Effector memory CD4-positive, alpha-beta T cell (primary cell): ENCODE measurements at places on chromosomes 16 and 17.

DNA sequence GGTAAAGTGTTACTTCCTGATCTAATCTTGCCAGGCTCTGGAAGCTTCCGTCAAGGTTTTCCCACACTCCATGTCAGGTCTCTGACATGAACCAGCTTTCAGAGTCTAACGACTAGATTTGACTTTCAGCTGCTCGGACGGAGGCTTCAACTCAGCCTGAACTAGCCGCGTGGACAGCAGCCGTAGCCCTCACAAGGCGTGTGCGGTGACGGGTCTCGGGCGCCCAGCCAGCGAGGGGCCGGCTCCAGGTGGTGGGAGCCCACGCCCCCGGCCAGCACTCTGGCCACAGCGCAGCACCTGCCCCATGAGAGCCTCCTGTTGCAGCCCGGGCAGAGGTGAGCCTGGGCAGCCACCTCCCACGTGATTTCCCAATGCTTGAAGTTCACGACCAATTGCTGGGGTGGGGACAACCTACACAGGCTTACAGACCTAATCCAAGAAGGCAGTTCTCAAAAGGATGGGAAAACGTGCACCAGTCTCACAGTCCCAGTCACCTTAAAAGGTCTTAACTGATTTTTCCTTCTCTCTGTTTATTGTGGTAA lies 45.5 kb downstream of the TBC1D16 start:
- H3K27me3 ChIP-seq: no peaks in the 10 kb centered on the region
- H3K4me1 ChIP-seq: peaks cover 15% of the 10 kb centered on the region
- no peak for DNase-seq
- no peaks in the 10 kb centered on the region for H3K36me3 ChIP-seq

- DNase-seq: no peak
- H3K27ac ChIP-seq: no peak overlapping the region
- peaks cover 20% of the 10 kb centered on the region for H3K4me1 ChIP-seq
- H3K4me3 ChIP-seq: no peak overlapping the region
These were observed 16.5 kb downstream of the TBX2 start for GRCh38 chr17:61416211-61416539.

- no peaks in the 10 kb centered on the region for H3K4me1 ChIP-seq
- H3K36me3 ChIP-seq: peaks cover 12% of the 10 kb centered on the region
- H3K27ac ChIP-seq: no peak overlapping the region
- DNase-seq: no peak
These were observed 21.4 kb downstream of the CCDC102A start for GRCh38 chr16:57514791-57515600.

DNA sequence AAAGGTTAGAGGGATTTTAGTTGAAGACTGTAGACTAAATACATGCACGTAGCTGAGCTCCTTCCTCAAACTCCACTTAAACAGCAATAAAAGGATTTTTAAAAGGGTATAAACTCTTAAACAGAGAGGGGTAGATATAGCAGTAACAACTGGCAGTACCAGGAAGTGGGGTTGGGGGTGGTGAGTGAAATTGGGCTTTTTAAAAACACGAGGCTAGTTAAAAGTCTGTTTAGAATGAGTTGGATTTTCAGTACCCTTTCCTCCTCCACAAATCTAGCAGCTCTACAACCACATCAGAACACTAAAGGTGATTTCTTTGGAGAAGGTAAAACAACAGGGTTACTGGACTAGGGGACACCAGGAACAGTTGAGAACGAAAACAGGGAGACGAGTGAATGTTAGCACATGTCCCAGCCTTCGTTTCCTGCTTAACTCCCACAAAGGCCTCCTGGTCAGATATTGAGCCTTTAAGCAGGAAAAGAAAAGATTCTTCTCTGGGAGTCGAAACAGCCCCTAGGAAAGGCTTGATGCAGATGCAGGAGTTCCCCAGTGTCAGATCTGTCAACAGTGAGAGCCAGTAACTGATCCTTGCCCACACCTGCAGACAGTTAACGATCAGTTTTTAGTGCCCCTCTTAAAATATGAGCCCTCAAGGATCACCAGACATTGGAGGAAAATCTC lies 13.8 kb downstream of the NETO2 start:
- no peak overlapping the region for H3K27ac ChIP-seq
- H3K4me1 ChIP-seq: no peaks in the 10 kb centered on the region
- no peak for DNase-seq
- no peak overlapping the region for H3K4me3 ChIP-seq
- H3K27me3 ChIP-seq: no peaks in the 10 kb centered on the region

GRCh38 chr17:2800367-2800766 lies 4.1 kb downstream of the RAP1GAP2 start:
- H3K4me3 ChIP-seq: no peak overlapping the region
- H3K4me1 ChIP-seq: peaks cover 28% of the 10 kb centered on the region
- no peak for DNase-seq
- no peaks in the 10 kb centered on the region for H3K27me3 ChIP-seq
- no peak overlapping the region for H3K27ac ChIP-seq

DNA sequence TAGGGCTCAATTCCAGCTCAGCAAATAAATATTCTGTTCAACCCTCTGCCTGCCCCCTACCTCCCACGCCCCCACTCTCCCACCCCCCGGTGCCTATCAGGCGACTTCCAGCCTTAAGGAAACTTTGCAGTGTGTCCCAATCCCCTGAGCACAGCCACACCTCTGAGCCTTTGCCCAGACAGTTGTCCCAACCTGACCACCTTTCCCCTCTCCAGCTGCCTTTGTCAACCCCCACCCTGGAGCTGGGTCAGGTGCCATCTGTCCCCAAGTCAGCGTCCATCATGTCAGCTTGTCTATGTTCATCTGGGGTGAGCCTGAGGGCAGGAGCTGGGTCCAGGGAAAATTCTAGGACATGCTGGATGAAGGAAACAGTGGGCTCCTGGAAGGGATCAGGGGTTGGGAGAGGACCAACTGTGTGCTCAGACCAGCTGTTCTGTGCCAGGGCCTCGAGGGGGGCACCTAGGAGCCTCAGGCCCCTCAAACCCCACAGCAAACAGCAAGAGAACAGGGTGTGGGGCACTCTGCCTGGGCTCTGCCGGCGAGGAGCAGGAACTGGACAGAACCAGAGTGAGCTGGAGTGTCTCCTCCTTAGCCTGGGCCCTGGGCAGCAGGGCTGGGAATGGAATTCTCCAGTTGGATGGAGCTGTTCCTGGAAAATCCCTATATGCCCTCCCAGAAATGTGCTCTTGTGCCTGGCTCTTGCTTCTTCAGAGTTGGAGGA lies 17.8 kb downstream of the CDH16 start:
- DNase-seq: no peak
- H3K4me1 ChIP-seq: no peaks in the 10 kb centered on the region
- no peaks in the 10 kb centered on the region for H3K36me3 ChIP-seq
- H3K27ac ChIP-seq: no peak overlapping the region
- H3K27me3 ChIP-seq: no peaks in the 10 kb centered on the region

GRCh38 chr17:31452101-31452500 lies 60.6 kb downstream of the RAB11FIP4 start:
- no peaks in the 10 kb centered on the region for H3K4me1 ChIP-seq
- no peaks in the 10 kb centered on the region for H3K27me3 ChIP-seq
- no peaks in the 10 kb centered on the region for H3K36me3 ChIP-seq
- H3K4me3 ChIP-seq: no peak overlapping the region
- DNase-seq: no peak
